ENCODE measurements at places on chromosomes 2 and 18.

- DNase-seq, result no peak
These were observed 7.9 kb downstream of the NEDD4L start for GRCh38 chr18:58051765-58052460.

GRCh38 chr2:59974051-59974766 is 579.2 kb downstream of the BCL11A start:
- no peak for DNase-seq

DNA sequence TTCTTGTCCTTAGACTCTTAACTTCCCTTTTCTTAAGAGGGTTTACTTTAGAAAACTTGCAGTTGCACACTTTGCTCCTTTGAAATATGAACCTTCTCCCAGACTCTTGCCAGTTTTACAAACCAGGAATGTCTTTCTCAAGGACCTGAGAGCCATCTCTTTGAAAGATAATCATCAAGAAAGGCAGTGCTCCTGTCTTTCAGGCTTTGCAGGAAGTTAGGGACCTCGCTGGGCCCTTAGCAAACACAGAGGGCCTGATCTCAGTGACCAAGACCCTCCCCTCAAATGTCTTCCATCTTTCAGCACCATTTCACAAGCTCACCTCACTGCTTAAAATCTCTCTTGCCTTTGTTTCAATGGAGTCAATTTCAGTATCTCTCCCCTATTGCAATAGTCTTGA is 32.0 kb upstream of the NYAP2 start:
- DNase-seq, result no peak

GRCh38 chr2:197704434-197705120 is 592 bp upstream of the MARS2 start:
- no peak for DNase-seq

DNA sequence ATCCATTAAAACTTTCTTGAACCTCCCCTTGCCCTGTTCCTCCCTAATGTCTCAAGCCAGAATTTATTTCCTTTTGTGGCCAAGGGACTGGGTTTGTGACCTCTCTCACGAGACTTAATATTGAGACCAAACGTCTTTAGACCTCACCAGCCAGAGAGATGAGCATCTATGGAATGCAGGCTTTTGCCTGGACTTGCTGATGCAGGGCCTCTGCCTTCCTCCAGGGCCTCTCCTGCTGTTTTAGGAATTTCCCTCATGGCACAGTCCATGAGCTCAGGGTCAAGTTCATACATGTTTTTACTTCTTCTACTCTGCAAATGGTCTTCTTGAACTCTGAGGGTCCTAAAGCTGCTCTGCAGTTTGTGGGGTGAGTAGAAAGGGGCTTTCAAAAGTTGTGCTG is 22.3 kb downstream of the IL1B start:
- no peak for DNase-seq

- DNase-seq, result no peak
These were observed 22.6 kb downstream of the ANXA4 start for GRCh38 chr2:69764286-69765095.

DNA sequence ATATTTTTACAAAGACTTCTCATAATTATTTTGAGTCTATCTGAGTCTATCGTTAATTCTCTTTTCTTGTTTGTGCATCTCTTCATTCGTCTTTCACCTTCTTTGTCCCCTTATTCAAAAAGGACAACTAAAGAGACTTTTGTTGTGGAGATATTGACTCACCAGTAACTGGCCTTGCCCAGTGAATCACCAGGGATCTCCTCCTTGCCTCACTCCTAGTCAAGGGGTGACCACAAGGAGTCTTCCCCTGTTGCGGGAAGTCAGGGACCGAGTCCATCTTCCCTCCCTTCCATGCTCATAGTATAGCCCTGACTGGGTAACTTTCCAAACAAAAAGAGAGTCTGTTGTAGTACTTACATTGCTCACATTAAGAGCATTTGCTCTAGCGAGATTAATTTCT is 158.9 kb downstream of the NEB start:
- DNase-seq, result no peak

DNA sequence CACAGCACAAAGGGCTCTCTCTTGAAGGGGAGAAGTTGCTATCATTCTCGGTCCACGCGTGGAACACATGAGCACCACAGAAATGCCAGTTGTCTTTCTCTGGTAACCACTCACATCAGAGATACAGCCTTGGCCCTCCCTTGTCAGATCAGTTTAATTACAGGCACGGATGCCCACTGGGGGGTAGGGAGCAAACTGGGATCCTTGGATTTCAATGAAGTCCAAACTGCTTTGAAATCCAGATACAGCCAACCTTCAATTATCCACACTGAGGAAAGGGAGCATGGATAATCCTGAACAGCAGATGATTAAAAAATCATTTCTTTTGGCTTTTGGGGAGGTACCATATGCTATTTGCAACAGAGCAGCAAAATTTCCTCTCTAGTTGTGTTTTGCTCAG is 63.7 kb upstream of the DAPL1 start:
- DNase-seq, result no peak

- DNase-seq, result no peak
These were observed 37.0 kb downstream of the TGFA start for GRCh38 chr2:70516596-70516995.

- DNase-seq, result no peak
These were observed 561.9 kb upstream of the ID2 start for GRCh38 chr2:8119782-8120505.

DNA sequence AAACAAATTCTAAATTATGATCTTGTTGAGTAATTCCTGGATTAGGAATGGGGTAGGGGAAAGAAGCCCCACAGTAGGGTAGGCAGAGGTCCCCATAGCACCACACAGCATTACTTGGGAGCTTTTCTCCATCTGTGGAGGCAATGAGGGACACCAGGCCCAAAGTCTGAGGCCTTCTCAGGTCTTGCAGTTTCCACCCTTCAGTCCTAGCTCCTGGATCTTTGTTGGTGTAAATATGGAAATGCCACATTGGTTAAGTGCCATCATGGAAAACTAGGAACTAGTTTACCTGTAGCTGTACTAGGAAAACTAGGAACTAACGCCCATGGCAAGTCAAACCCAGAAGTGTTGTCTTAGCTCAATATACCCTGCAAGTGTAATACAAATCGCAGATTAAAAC is 113.3 kb upstream of the DAPL1 start:
- DNase-seq, result no peak

DNA sequence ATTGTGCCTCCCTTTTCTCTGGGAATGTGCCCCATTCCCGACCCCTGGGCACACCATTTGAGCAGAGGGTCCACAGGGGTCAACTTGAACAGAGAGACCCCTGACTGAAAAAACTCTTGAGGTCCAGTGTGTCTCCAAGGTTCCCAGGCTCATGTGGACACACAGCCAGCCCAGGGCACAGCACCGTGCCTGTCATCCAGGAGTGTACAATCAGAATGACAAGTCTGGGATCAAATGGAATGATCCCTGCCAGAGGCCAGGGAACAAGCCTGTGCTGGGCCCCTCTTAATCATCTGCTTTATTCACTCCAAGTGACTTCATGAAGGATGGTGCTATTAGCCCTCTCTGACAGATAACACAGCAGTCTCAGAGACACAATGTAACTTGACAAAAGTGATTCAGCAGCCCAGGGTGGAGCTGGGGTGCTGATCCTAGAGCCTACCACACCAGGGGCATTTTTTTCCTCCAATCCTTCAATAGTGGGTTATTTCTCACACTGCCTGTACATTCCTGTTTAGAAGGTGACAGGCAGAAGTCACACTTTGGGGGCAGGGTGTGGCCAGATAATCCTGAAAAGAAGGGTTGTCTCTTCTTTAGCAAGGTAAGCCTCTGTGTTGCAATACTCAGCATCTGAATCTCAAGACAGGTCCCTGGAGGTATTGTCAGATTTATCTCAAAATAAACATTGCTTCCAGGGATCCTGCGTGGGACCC is 84.0 kb upstream of the TMEM200C start:
- no peak for DNase-seq

GRCh38 chr18:21369146-21369545 is 127.1 kb downstream of the GREB1L start:
- no peak for DNase-seq

- DNase-seq, result no peak
These were observed 366.8 kb upstream of the SALL3 start for GRCh38 chr18:78612801-78613200.

GRCh38 chr2:36450466-36451196 is 95.1 kb downstream of the CRIM1 start:
- DNase-seq, result no peak
